ENCODE measurements at places on chromosomes 5 and 9.

DNA sequence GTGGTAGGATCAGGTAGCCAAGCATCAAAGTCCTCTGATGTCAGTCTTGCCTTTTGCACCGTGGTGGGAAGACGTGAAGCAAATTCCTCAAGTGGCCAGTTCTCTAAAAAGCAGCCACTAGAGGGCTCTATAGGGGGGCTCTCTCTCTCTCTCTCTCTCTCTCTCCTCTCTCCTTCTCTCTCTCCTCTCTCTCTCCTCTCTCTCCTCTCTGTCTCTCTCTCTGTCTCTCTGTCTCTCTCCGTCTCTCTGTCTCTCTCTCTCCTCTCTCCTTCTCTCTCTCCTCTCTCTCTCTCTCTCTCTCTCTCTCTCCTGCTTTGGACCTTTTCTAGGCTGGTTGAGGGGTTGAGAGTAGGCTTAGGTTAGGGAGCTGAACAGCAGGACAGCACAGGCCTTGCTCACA is 13.9 kb upstream of the OSMR start:
- no peak for DNase-seq

GRCh38 chr5:181168595-181169118 is 21.3 kb downstream of the OR2V2 start:
- DNase-seq = no peak

DNA sequence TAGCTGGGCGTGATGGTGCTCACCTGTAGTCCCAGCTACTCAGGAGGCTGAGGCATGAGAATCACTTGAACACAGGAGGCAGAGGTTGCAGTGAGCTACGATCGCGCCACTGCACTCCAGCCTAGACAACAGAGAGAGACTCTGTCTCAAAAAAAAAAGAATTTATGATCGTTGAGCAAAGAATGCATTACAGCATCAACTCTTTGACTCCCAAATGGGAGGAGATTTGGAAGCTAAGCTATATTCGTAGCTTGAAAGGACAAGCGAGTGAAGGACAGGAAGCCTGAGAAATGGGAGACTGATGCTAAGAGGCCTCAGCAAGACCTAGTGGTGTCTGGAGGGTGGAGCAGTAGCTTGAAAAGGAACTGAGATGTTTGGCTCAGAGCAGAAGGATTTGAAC is 10.3 kb upstream of the CCIN start:
- DNase-seq = no peak

DNA sequence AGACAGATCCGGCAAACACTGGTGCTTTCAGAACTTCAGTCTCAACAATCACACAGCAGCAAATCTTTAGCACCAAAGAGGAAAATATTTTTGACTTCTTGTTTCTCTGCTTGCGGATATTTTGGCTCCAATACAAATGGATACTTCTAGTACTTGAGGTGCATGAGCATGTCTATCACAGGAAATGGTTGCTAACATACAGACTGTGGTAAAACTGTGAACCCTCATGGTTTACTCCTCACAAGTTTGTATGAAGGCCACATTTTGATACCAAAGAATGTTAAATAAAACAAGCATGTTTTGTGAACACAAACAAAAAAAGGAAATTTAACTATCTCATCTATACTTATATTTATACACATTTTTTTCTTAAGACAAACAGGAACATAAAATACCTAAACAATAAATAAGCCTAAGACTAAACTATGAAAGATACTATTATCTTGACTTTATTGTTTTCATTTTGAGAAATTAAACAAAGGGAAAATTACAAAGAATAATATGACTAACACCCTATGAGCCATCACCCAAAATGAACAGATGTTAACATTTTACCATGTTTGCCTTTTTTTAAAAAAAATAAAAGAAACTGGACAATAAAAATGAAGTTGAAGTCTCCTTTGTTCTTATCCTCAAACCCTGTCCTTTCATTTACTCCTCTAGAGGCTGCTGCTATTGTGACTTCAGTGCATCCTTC is 135.0 kb upstream of the LHFPL2 start:
- DNase-seq = no peak

- no peak for DNase-seq
Measured at GRCh38 chr5:112196584-112196983, 222.5 kb downstream of the EPB41L4A start.

GRCh38 chr9:110543631-110544051 is 35.9 kb downstream of the SVEP1 start:
- no peak for DNase-seq
